ENCODE measurements at places on chromosomes 13 and 19. TPM values are rescaled to one million over a fixed set of nuclear protein-coding genes. Genes with fewer than 3 reads are reported as not detected.

- no peaks in the 10 kb centered on the region for H3K4me1 ChIP-seq
- H3K27me3 ChIP-seq, result no peaks in the 10 kb centered on the region
- H3K4me3 ChIP-seq, result no peak overlapping the region
- DNase-seq, result no peak
These were observed 37.3 kb upstream of the ALOX5AP start for GRCh38 chr13:30697996-30698401.

DNA sequence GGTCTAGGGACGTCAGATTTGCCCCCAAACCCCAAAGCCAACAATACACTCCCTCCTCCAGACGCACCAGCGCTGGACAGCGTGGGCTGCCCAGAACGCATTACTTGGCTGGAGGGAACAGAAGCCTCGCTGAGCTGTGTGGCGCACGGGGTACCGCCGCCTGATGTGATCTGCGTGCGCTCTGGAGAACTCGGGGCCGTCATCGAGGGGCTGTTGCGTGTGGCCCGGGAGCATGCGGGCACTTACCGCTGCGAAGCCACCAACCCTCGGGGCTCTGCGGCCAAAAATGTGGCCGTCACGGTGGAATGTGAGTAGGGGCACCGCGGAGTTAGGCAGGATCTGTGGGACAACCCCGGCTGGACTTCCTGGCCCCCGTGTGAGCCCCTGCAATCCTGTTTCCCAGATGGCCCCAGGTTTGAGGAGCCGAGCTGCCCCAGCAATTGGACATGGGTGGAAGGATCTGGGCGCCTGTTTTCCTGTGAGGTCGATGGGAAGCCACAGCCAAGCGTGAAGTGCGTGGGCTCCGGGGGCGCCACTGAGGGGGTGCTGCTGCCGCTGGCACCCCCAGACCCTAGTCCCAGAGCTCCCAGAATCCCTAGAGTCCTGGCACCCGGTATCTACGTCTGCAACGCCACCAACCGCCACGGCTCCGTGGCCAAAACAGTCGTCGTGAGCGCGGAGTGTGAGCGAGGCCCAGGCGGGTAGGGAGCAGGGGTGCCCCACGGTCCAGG, 4.0 kb downstream of the ICAM5 start:
- DNase-seq, result no peak
- peaks cover 21% of the 10 kb centered on the region for H3K4me1 ChIP-seq
- H3K27me3 ChIP-seq, result no peaks in the 10 kb centered on the region
- H3K27ac ChIP-seq, result no peak overlapping the region
- H3K36me3 ChIP-seq, result no peaks in the 10 kb centered on the region

SMARCA4 gene
- polyA plus RNA-seq, result 69.4 TPM

ACTMAP gene
- 6.1 TPM for polyA plus RNA-seq

GRCh38 chr19:40232949-40233810, 6.7 kb upstream of the CCNP start:
- H3K36me3 ChIP-seq, result no peaks in the 10 kb centered on the region
- no peaks in the 10 kb centered on the region for H3K4me1 ChIP-seq
- no peak for DNase-seq
- H3K27ac ChIP-seq, result no peak overlapping the region
- no peaks in the 10 kb centered on the region for H3K27me3 ChIP-seq
- H3K4me3 ChIP-seq, result no peak overlapping the region

UPK1A gene
- polyA plus RNA-seq, result 0.16 TPM

NKPD1 gene
- 0.19 TPM for polyA plus RNA-seq

ZNF560 gene
- polyA plus RNA-seq, result not detected

DNA sequence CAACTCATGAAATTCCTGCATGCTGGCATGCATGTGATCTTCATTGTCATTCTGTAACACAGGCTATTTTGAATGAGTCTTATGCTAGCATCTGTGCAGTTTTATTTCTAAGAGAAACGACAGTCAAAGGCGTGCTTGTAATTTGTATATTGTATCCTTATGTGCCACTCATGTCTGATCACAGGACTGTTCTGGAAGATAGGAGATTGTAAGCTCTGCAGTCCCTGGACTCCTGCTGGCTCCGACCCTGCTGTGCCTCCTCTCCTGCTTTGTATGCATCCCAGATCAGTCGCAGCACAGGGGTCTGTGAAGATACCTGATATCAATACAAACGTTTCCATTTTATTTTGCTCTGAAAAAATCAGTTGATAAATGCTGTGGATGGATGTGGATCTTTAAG, 653.1 kb downstream of the LIG4 start:
- H3K4me1 ChIP-seq, result no peaks in the 10 kb centered on the region
- no peaks in the 10 kb centered on the region for H3K36me3 ChIP-seq
- H3K27ac ChIP-seq, result no peak overlapping the region
- no peaks in the 10 kb centered on the region for H3K27me3 ChIP-seq

CASP14 gene
- 0.73 TPM for polyA plus RNA-seq

- DNase-seq, result no peak
- H3K27me3 ChIP-seq, result no peaks in the 10 kb centered on the region
- no peak overlapping the region for H3K27ac ChIP-seq
- H3K4me3 ChIP-seq, result no peak overlapping the region
- no peaks in the 10 kb centered on the region for H3K36me3 ChIP-seq
- H3K4me1 ChIP-seq, result no peaks in the 10 kb centered on the region
These were observed 28.3 kb downstream of the CNMD start for GRCh38 chr13:52711286-52711685.

CLPTM1 gene
- polyA plus RNA-seq, result 81.9 TPM

DNA sequence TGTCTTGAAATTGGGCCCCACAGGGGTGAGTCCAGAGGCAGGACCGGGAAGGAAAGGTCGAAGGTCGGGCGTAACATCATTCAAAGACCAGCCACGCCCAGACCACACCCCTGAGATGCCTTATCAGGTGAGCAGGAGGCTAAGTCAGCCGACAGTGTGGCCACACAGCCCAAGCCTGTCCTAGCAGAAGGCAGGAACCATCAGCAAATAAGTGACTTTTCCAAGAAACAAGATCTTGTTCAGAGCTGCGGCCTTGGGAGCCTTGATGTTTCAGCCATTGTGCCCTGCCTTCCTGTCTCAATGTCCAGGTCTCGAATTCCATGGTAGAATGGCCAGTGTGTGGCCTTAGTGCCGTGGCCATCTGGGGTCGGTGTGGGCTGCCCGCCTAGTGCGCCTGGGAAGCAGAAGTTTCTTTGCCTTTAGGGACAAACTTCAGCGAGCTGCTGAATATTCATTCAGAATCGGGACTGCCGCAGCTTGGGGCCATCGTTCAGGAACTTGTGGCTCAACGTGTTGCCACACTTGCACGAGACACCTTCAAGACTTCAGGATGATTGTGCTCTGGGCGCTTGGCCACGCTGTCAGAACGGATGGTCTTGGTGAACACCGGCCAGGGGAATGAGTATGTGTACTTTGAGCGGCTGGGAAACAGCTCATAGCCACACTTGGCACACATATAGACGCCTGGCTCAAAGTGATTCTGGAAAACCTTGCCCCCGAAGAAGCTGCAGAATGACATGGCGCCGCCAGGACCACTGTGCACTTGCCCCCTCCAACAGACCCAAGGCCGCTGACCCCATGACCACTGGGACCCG, 6.1 kb upstream of the IFNL4 start:
- no peaks in the 10 kb centered on the region for H3K36me3 ChIP-seq
- no peaks in the 10 kb centered on the region for H3K4me1 ChIP-seq
- no peak overlapping the region for H3K4me3 ChIP-seq
- H3K27ac ChIP-seq, result no peak overlapping the region
- no peaks in the 10 kb centered on the region for H3K27me3 ChIP-seq

CYP2A7 gene
- polyA plus RNA-seq, result not detected

Measured in pancreas (tissue), 10 donors.